ENCODE measurements at places on chromosomes 11 and 22.

DNA sequence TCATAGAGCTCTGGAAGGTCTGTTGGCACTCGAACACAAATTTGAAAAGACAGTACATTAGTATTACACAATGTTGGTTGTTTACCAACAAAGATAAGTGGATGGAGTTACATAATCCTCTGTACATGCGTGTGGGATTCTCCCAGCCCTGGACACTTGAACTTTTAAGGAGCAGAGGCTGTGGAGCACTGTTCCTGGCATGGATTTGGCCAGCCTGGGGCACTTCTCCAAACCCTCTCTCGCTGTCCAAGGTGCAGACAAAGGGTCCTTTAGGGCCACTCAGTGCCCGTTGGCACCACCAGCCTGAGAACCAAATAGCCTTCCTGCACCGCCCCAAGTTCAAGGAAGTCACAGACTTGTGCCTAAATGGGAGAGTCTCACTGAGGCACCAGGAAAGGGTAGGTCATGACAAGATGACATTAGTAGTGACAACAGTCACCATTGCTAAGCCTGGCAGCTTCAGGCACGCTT, 1.6 kb upstream of the ANO1 start:
- DNase-seq: no peak

DNA sequence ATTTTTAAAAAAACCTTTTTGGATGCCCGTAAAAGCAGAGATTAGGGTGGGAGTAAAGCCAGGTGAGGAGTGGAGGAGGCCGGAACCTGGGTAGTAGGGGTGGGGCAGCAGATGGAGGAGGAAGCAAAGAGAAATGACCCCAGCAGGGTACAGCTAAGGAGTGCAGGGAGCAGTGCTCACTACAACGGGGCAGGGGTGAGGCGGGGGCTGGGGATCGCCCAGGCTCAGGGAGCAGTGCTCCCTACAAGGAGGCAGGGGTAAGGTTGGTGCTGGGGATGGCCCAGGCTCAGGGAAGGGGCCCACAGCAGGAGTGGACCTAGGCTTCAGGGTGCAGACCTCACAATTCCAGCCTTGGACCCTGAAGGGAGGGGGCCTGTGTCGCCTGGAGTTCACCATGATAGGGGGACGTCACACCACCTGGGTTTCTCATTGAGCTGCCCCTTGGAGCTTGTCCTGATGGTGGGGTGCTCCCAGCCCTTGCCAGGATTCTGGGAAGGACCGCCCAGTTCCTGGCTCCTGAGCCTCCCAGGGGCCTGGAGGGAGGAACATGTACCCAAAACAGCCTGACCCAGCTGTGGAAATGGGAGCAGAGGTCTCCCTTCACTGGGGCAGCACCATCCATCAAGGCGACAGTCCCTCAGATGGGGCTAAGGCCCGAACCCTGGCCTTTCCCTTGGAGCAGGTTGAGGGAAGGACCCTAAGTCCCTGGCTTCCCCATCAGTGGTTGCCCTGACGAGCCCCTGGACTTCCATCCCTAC, 2.9 kb upstream of the PNPLA2 start:
- DNase-seq: no peak

- no peak for DNase-seq
These were observed 23.5 kb upstream of the WNT11 start for GRCh38 chr11:76229690-76230240.

DNA sequence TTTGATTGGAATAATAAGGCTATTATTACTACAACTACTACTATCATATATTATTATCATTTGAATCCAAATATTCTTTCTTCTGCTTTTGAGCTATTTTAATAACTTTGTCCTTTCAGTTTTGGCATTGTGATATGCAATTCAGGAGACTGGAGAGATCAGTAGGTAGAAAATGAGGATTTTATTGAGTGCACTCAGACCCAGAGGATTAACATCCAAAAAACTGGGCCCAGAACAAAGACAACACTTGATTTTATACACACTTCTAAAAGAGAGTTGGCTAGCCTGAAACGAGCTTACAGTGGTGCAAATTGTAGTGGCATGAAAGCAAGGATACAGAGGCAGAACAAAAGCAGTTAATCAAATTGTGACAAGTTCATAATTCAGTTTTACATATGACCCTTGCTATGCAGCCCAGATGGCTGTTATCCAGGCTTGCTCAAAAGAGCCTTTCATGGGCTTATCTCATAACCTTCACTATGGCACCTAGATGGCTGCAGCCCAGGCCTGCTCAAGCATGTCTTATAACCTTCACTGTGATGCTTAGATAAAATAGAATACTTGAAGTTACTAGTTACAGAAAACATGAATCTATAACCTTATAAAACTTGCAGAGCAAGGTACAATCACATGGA, 796.3 kb upstream of the RAG2 start:
- no peak for DNase-seq

GRCh38 chr11:59284773-59285129, 72.0 kb upstream of the MPEG1 start:
- no peak for DNase-seq

- DNase-seq: no peak
These were observed 2.6 kb downstream of the KLHDC7B start for GRCh38 chr22:50548040-50548920.

DNA sequence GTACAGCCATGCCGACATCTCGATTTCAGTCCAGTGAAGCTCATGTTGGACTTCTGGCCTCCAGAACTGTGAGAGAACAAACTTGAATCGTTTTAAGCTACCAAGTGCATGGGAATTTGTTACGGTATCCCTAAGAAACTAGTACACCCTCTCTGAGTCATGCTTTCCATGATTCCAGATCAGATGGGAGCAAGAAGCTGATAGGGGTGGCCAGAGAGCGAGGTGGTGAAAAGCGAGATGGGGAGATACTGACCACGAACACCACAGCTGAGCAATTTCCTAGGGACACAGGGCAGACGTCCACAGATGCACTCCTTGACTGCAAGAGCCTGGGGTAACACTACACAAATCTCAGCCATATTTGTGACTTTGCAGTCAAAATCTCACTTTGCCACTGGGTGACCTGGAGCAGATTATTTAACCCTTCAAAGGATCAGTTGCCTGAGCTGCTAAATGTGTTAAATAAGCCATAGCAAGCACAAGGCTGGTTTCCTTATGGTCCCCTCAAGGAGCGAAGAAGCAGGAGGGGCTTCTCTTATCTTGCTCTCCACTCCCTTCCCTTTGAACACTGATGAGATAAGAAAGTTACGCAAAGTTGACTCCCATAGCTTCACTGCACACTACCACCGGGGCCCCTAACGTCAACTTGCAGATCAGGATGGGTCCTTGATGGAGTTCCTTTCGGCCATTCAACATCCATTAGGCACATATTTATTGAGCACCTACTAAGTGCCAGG, 22.6 kb upstream of the RCN1 start:
- no peak for DNase-seq

GRCh38 chr11:8209208-8209807, 40.5 kb upstream of the RIC3 start:
- DNase-seq: no peak

- DNase-seq: no peak
These were observed 132.3 kb downstream of the COMMD9 start for GRCh38 chr11:36156817-36157519.

- DNase-seq: no peak
These were observed 9.5 kb upstream of the ADA2 start for GRCh38 chr22:17228725-17229126.

DNA sequence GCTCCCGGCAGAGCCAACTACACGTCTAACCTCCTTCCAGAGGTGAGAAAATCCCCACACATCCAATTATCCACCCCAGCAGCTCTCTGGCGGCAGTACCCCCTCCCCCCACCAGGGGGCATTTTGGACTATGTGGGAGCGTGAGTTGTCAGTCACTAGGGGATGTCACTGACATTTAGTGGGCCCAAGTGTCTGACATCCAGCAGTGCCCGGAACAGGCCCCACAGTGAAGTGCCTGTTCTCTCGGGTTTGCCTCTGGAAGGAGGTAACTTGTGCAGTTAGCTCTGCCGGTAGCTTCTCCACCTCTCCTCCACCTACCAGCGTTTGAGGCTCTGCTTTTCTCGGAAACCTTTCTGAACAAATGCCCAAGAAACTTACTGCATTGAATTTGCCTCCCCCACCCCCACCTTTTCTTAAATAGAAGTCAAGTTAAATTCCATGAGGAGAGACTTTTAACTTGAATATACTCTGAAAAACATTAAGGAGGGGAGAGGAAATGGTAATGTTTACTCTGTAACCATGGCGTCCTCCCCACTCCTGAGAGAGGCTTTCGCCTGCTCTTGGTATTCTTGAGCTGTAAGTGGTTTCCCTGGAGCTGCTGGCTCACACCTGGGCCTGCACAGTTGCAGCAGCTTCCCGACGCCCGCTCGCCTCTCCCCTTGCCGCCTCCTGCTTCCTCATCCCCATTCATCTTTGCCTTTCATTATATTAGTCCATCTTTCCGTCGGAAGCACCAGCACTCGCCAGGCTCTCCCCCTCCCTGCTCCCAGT, 112.8 kb downstream of the WNT7B start:
- no peak for DNase-seq

DNA sequence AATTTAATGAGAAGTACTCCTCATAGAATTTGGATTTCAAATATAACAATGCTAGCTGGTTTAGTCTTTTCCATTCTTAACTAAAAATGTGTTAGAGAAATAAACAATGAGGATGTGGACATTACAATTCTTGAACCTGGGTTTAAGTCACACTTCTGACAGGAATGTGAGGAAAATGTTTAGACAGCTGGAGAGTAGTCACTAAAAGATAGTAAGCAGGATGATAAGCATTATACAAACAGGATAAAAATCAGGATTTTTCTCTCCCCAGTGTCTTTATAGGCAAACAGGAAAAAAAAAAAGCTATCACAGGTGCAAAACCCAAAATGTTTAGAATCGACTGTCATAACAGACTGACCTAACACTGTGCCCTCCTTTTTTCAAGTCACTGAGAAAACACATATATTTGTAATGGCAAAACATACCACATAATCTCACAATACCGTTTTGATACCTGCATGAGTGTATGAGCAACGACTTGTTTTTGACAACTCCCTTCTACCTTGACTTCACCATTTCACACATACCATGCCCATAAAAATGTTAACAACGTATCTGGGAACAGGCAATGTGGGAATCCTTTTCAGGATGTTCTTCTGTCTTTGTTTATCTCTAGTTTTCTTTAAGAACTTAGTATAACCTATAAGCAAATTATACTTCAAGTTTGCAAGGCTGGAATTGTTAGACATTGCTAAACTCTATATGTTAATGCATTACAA, 242.0 kb downstream of the SBF2 start:
- DNase-seq: no peak

- DNase-seq: no peak
These were observed 597 bp upstream of the PLXNB2 start for GRCh38 chr22:50307890-50308596.

Data from NCI-H446 treated with DMSO at 0.1 percent for 48 hours (cell line).